Peyer's patch (tissue), 4 donors: ENCODE measurements at places on chromosomes 6 and 20. TPM values are rescaled to one million over a fixed set of nuclear protein-coding genes. Genes with fewer than 3 reads are reported as not detected.

- no peak for DNase-seq
Observed at GRCh38 chr6:95958686-95959085, 57.1 kb upstream of the FUT9 start.

GRCh38 chr6:28657769-28658465 is 132.2 kb downstream of the GPX5 start:
- no peak for DNase-seq

DNA sequence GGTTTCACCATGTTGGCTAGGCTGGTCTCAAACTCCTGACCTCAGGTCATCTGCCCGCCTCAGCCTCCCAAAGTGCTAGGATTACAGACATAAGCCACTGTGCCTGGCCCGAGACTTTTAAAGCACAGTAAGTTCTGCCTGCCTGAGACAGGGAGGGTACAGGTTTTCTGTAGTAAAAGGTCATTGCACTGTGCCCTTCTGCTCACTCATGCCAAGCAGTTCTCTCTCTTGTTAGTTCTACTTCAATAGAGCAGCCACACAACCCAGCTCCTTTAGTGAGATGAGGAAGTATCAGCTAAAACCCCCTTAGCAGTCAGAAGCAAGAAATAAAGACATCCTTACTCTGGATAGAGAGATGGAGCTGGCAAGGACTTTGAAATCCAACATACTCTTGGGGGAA is 52.4 kb upstream of the ARMH2 start:
- DNase-seq: no peak

- DNase-seq: no peak
Observed at GRCh38 chr20:63819224-63819921, 11.7 kb downstream of the ZBTB46 start.

- no peak for DNase-seq
Observed at GRCh38 chr6:163782436-163783003, 368.0 kb downstream of the QKI start.

- DNase-seq: no peak
Observed at GRCh38 chr6:16982807-16983206, 119.0 kb upstream of the STMND1 start.

DNA sequence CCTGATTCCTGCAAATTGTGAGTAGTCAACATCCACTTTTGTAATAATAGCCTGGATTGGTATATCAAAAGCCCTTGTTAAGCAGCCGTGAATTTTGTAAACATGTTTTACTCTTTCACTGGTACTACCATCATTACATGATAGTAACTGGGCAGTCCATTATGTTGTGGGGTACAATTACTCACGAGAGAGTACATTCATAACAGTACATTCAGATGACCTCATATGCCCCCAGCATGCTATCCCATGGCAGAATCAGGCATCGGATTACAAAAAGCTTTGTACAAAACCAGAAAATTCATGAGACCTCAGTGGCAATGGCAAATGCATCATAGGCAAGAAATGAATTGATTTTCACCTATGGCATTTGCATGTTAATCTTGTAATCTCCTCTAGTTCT is 166.2 kb downstream of the EPM2A start:
- no peak for DNase-seq

DNA sequence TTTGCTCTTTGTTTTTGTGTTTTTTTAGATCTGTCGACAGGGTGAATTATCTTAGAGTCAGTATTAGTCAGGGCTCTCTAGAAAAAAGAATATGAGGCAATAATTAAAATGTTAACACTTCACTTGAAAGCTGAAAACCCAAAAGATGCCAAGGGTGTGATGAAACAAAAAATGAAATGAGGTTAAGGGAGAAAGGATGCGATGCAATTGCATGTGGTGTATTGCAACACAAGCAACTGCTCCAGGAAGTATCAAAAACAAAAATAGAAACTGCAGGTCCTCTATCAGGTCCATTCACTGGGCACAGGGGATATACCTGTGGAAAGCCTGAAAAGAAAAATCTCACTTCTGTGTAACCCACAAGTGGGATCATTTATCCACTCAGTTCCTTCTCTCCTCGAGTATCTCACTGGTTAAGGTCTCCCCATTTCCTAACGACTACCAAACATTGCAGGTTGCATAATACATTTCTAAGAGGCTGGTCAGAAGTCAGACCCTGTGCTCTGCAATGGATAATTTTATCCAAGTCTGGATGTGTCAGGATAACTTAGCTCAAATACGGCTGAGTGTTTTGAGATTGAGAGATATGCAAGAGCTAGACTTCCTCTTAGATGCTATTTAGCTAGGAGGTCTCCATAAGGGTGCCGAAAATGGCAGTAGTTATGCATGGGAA is 257.7 kb upstream of the GJE1 start:
- DNase-seq: no peak

Gene IL17A
- not detected for total RNA-seq

Gene EDEM2
- 18.2 TPM for total RNA-seq

Gene ADGB
- total RNA-seq: not detected

Gene SEL1L2
- not detected for total RNA-seq
